ENCODE measurements at places on chromosomes 1 and 21.

- DNase-seq, result no peak
Observed at GRCh38 chr21:39313042-39313570, 326 bp downstream of the BRWD1 start.

DNA sequence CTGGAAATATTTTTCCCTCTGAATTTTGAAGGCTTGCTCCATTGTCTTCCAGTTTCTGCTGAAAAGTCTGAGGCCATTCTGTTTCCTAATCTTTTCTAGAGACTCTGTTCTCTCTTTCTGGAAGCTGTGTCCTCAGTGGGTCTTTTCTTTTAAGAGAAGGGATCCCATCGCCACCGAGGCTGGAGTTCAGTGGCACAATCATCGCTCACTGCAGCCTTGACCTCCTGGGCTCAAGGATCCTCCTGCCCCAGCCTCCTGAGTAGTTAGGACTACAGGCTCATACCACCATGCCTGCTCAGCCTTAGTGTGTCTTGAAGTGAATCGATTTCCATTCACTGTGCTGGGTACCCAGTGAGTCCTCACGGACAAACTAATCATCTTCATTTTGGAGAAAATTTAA, 9.6 kb upstream of the LRP8 start:
- no peak for DNase-seq

DNA sequence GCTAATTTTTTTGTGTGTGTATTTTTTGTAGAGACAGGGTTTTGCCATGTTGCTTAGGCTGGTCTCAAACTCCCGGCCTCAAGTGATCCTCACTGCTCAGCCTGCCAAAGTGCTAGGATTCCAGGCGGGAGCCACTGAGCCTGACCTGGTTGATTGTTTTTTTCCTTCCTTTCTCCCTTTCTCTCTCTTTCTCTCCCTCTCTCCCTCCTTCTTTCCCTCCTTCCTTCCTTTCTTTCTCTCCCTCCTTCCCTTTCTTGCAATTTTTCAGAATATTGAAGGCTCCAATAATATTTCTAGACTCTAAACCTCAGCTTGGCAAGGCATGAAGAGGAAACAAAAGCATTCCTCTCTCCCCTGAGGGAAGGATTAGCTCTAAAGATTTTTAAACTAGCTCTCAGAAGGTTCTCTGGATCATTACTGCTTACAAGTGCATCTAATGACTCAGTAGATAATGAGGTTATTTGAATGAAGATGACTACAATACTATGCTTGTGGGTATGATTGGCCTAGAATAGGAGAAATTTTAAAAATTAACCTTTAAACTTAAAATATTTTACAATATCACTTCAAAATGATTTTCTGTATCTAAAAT, 68.5 kb upstream of the GADD45A start:
- no peak for DNase-seq

- no peak for DNase-seq
Observed at GRCh38 chr21:33070998-33071769, 1.2 kb downstream of the OLIG1 start.

DNA sequence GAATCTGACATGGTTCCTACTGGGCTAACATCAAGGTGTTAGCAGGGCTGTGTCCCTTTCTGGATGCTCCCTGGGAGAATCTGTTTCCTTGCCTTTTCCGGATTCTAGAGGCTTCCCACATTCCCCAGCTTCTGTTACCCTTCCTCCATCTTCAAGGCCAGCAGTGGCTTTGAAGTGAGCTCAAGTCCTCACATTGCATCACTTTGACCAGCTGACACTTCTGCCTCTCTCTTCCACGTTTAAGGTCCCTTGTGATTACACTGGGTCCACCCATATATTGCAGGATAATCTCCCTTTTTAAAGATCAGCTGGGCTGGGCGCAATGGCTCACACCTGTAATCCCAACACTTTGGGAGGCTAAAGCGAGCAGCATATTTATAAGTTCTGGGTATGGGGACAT, 33.1 kb downstream of the CNST start:
- DNase-seq, result no peak

- no peak for DNase-seq
Observed at GRCh38 chr1:8652467-8653046, 164.9 kb downstream of the RERE start.

- no peak for DNase-seq
Observed at GRCh38 chr1:53583868-53584776, 124.9 kb downstream of the DMRTB1 start.

- DNase-seq, result no peak
Observed at GRCh38 chr1:241630005-241630404, 10.2 kb downstream of the CHML start.

GRCh38 chr1:99964806-99965205, 5.0 kb upstream of the SLC35A3 start:
- DNase-seq, result no peak

GRCh38 chr1:202248861-202249260, 55.3 kb downstream of the LGR6 start:
- no peak for DNase-seq

DNA sequence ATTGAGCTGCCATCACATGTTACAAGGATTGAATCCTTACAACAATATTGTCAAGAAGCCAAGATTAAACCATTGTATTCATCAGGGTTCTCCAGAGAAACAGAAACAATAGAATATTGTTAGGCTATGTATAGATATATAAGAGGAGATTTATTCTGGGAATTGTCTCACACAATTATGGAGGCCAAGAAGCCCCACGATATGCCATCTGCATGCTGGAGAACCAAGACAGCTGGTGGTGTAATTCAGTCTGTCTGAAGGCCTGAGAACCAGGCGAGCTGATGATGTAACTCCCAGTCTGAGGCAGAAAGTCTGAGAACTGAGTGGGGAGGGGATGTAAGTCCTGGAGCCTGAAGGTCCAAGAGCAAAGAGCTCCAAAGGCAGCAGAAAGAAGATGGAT, 14.5 kb upstream of the TTF2 start:
- DNase-seq, result no peak

DNA sequence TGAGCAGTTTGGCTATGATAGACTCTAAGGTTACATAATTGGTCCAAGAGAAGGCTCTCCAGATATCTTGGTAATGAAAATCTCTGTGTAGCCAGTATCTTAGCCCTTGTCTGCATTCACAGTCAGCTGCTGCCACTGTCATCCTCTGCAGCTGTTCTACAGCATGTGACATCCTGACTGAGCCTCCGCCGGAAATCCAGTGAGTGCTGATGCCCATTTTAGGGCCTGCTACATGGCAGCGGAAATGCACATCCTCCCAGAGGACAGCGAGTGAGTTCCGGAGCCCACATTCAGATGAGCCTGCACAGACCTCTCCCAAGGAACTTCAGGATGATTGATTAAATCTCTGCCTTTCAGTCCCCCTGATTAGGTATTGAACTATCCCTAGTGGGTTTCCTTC, 237.1 kb downstream of the HHIPL2 start:
- DNase-seq, result no peak

GRCh38 chr1:183553764-183554163, 36.5 kb downstream of the NCF2 start:
- no peak for DNase-seq

- no peak for DNase-seq
Observed at GRCh38 chr1:208024406-208024805, 113.5 kb upstream of the CD34 start.

- DNase-seq, result no peak
Observed at GRCh38 chr21:37435711-37436110, 69.1 kb downstream of the DYRK1A start.

GRCh38 chr1:248098529-248098928, 3.5 kb downstream of the OR2L13 start:
- DNase-seq, result no peak

- no peak for DNase-seq
Observed at GRCh38 chr21:39114871-39115575, 68.2 kb downstream of the PSMG1 start.

DNA sequence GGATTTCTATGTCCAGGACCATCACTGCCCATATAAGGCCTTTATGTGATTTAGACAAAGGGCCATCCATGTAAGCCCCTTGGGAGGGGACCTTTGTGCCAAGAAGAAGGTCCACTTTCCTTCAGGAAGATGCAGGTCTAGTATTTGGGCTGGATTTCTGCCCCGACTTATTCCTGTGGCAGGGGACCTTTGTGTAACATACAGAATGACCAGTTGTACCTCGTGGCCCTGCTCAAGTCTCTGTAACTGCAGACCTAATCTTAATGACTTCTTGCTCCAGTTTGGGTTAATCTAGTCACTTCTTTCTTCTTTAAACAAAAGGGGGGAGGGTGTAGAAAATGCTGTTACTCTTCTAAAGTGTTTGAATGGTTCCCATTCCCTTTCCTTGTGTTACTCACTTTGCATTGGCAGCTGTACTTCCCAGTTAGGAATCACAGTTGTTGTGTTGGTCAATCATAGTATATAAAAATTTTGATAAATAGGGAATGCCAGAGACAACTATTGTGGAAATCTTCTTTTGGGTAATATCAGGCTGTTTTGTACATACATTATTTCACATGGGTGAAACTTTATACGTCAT, 54.2 kb downstream of the MIGA1 start:
- no peak for DNase-seq

GRCh38 chr1:154179946-154180687, 11.8 kb downstream of the TPM3 start:
- peak; percentile 96 for DNase-seq

GRCh38 chr1:162210196-162210595, 140.7 kb downstream of the NOS1AP start:
- no peak for DNase-seq

DNA sequence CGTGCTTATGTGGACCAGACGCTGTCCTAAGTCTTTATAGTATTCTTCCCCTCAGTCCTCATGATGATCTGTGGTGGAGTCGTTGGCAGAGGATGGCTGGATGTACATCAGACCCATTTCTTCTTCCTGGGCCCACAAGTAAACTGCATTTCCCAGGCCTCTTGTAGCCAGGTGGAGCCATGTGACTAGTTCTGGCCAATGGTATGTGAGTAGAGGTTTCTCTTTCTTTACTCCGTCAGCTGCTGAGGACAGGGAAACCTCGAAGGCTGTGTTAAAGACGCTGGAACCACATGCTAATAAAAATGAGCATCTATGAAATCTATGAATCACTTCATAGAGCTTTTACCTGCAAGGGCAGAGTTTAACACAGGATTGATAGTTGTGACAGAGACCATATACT, 18.7 kb upstream of the ZNF362 start:
- no peak for DNase-seq

DNA sequence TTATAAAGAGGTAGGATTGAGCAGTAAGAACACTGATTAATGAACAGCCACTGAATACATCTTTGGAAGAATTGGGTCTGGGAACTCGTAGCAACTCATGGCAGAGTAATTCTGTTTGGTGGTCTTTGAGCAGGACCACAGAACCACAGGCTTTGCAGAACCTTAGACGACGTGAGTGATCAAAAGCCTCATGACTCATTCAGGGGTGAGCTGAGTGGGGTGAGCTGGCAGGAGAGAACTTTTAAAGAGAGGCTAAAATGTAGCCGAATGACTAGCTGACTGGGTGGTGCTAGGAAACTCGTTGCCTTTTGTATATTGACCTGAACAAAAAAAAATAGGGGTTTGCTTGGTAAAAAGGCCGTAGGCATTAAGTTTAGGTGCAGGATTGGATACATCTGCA, 313.8 kb downstream of the TGFB2 start:
- DNase-seq, result no peak

- DNase-seq, result no peak
Observed at GRCh38 chr1:33171977-33172813, 9.6 kb downstream of the TRIM62 start.

DNA sequence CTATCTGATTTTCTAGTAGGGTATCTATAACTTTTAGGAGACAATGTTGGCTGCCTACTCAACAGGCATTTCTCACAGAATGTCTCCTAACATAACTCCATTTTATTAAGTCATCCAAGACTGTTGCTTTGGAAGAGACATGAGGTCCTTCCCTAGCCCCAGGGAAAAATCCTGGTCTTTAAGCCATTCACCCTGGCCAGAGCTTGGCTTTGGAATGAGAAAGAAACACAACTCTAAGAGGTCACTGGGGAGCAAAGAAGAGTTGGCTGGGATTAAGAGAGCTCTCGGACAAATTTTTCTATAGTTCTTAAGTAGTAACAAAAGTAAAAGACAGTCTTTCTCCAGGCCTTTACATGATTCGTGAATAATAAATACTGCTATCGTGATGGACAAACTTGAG, 57.9 kb downstream of the PCNX2 start:
- DNase-seq, result no peak

DNA sequence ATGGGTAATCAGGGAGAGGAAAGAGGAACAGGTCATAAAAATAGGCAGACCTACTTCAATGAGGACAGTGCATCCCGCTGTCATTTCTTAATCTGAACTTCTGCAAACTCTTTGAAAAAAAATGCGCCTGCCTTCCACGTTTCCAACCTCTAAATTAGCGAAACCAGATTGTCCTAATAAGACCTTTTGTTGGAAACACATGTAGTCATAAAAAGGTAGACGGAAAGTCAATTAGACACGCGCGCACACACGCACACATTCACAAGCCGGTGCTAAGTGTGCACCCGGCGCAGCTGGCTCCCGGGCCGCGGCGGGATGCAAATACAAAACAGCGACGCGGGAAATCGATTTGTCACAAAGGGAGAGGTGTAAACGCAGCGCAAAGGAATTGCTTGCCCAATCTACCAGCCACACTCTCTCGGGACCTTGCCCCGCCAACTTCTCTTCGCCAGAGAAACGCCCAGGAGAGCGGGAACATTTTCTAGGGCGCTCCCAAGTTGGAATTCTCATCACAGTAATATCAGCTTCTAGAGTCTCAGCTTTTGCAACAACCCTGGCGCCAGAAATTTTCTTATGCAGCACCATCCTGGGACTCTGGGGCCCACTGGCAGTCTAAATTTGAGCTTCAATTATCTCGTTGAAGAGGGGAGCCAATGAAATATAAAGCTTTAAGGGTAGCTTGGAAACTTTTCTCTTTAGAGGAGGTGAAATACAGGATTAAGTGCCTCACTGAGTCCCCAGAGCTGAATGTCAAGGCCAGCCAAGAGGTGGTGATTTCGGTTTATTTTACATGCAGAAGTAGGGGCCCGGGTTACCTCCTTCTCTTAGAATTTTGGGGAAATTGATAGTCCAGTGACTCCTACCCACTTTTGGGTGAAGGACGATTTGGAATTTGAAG, 4.5 kb downstream of the PRRX1 start:
- DNase-seq, result no peak

DNA sequence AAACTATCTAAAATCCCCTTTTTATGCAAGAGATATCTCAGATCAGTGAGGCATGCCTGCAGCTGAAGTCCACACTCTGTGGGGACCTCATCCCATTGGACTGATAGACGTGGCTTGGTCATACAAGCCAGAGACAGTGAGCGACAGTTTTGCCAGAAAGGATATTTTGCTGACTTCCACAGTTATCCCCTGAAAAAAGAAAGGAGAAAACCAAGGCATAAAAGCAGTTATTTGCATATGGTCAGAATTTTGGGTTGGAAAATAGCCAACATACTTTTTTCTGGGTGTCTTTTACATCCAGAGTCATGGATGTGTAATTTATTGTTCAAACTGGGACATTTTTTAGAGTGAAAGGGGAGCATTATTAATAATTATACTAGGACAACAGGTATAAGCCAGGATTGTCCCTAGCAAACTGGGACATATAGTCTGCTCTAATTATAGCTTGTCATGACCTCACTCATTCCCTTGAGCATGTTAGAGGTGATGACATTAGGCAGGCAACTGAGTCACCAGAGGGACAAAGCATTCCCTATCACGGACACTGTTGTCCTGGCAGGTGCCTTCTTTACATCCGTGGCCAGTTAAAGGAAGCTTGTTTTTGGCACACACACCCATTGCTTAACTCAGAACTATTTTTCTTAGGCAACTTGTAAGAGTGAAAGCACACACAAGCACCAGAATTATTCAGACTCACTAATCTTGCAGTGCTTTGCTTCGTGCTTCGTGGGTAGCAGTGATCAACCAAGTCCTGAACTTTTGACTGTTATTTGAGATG, 65.5 kb downstream of the PRRX1 start:
- DNase-seq, result no peak

- no peak for DNase-seq
Observed at GRCh38 chr1:29508458-29509107, 272.3 kb downstream of the PTPRU start.
